ENCODE measurements at places on chromosomes 5 and 9.

GRCh38 chr5:158943057-158943456 is 156.7 kb downstream of the EBF1 start:
- DNase-seq, result no peak

DNA sequence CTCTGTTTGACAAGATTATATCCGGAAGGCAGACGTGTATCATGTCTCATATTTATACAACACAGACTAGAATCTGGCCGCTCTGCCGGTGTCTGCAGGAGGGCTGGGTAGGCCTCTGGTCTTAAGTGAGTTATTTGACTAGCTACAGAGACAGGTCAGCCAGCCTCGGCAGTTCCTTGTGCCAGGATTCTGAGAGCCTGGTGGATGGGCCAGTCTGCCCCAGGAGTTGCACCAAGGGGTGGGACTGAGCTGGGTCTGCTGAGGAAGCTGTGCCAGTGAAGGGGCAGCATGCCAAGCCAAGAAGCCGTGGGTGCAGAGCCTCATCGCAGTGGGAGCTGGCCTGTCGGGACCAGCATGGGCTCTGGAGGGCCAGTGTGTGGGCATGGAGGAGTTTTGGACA is 7.1 kb downstream of the SNX18 start:
- DNase-seq, result no peak

DNA sequence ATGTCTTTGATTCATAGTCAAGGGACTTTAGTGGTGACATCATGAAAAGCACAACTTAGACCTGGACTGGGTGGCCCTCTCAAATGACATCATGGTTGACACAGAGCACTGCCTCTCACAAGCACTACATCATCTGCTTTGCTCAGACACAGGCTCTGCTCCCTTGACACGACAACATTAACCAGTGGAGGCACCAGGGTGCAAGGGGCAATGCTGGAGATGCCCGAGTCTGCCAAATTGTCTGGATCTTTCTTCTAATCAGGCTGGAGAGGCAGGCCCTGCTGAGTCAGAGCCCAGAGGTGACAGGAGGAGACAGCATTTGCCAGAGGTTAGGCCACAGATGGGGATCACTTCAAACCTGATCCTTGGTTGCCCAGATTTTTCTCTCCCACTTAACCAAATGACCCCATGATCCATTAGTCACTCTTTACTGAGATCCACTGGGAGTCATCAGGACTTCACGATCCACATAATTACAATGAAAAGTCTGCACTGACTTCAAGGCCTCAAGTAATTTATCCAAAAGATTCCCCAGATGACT is 174.4 kb downstream of the SLIT3 start:
- no peak for DNase-seq

DNA sequence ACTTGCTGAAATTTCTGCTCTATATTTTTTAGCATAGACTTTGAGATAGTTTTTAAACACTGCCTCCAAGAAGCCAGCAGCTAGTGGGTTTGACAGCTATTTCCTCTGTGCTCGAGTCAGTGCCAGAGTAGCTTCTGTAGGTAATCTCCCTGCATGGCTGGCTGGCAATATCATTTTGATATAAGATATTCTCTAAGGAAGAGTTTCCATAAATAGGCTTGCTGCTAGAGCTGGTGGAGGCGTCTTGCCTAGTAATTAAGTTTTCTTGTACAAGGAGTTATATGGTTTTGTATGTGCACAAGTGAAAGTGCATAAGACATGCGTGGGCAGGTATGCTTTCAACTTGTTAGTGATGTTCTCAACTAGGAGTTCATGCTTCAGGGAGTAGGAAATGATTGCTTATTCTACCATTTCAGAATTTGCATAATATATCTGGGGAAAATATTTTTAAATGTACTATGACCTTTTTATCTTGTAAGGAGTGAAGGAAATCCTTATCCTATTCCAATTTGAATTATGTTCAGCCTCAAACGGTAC is 74.1 kb upstream of the CCL21 start:
- DNase-seq, result no peak

DNA sequence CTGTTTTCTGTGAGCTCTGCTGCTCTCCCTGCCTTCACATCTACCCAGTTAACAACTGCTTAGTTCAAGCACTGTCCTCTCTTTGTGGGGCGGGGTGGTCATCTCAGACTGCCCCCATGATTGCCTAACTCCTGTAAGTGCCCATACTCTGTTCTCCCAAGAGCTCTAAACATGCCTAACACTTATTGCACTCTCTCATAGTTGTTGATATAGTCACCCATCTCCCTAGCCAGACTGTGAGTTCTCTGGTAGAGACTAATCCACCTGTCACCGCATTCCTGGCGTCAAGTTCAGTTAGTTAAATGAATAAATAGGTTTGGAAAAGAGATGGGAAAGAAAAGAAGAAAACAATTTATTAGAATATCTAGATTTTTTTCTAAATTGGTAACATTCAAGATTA is 18.3 kb upstream of the MUSK start:
- DNase-seq, result no peak

- no peak for DNase-seq
Measured at GRCh38 chr5:150350524-150351344, 6.8 kb upstream of the TCOF1 start.

GRCh38 chr5:177111720-177112394 is 21.7 kb upstream of the NSD1 start:
- no peak for DNase-seq

DNA sequence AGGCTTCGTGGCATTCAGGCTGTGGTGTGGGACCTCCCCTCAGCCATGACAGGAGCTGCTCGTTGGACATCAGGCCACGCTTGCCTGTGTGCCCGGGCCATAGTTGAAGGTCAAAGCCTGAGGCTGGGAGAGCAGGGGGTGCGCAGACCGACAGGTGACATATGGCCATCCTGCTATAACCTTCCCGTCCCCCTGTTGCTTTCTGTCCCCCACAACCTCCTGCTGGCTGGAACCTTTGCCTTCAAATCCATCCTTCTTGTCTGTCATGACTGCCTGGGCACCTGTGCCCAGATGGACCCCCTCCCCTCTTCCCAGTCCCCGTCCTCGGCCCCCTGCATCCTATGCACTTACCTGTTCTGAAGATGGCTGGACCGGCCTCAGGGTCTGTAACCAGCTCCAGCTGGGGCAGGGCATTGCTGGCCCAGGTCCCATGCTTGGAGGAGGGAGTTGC is 83.2 kb downstream of the WNK2 start:
- peak; percentile 65 for DNase-seq

- no peak for DNase-seq
Measured at GRCh38 chr9:137765536-137765935, 112.0 kb upstream of the CACNA1B start.

GRCh38 chr5:31421806-31422586 is 109.9 kb downstream of the DROSHA start:
- no peak for DNase-seq

DNA sequence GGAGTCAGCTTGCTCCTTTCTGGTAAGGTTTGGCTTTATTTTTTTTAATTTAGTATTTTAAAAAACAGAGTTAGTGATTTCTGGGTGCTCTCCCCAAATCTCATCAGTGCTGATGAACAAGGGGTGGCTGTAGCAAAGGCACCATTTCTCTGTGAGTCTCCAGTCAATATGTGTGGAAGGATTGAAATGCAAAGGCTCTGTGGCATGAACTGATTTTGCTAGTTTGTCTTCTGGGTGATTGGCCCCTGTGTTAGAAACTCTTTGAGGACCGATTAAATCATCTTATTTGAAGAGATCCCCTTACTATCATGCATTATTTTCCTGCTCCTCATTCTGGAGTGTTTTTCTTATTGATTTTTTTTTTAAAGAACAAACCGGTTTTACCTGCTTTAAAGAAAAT is 596 bp downstream of the TEK start:
- no peak for DNase-seq

DNA sequence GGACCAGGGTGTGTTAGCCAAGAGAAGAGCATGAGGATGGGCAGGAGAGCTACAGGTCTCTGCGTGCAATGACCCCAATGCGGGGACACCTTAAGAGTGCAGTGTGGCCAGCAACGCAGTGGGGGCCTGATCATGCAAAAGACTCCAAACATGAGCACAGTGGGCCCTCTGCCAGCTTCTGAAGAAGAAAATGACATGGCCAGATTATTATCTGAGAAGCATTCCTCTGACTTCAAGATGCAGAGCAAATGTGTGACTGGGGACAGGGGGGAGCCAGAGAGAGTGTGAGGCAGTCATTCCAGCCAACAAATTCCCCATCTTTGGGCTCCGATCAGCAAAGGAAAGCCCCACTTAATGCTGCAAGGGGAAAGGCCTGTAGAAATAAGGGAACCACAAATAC is 229.4 kb downstream of the CDK5RAP2 start:
- no peak for DNase-seq

GRCh38 chr5:56356836-56357160 is 123.7 kb upstream of the ANKRD55 start:
- DNase-seq, result no peak

GRCh38 chr5:5711112-5711511 is 288.6 kb downstream of the ICE1 start:
- no peak for DNase-seq

- no peak for DNase-seq
Measured at GRCh38 chr9:35856882-35857281, 13.3 kb downstream of the OR13J1 start.

DNA sequence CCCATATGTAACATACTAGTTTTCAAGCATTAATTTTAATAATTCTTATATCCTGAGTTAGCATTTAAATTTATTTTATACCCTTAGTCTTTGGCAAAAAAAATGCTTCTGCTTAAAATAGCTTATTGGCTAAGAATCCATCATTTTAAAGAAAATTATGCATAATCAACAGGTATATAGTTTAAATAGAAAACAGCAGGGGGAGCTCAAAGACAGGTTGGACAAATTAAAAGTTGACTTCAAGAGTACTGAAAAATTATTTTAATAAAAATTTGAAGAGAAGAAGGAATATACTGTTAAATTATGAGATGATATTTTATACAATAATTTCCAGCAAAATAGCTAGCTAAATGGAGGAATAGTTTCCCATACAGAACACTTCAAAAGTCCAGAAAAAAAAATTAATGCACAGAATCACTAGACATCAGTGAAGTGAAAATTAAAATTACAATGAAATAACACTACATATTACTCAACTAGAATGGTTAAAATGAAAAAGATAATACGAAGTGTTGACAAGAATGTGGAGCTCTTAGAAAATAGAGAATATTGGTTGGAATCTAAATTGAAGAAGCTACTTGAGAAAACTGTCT is 387.1 kb downstream of the PDE4D start:
- DNase-seq, result no peak

DNA sequence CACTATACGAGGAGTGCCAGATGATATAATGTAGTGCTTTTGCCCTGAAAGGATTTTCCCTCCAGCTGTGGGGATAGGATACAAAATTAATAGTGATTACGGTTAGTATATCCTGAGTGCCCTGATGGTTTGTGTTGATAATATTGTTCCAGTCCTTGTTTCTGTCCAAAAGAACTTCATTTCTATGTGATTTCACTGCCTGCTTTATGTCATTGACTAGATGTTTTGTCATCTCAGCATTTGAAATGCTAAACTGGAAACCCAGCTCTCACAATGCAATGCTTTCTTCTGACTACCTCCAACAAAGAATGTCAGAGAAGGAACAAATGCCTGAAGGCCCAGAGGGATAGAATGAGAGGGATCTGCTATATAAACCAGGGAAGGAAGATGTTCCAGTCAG is 177.8 kb downstream of the NIPBL start:
- DNase-seq, result no peak

DNA sequence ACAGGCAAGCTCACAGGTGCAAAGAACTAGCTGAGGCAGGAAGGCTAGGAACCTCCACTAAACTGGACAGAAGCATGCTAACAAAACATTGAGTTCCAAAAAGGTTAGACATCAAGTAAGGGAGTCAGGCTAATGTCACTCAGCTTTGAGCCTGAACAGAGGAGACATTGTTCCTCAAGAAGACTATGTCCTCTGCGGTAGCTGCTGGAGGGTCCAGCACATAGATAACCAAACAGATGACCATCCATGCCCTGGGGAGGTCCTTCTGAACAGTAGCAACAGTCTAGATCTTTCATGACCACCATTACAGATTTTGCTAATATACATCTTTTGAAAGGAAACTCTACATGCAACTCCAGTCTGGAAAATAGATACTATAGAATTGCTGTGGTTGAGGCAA is 57.7 kb downstream of the CYSTM1 start:
- DNase-seq, result no peak

GRCh38 chr9:136023410-136024225 is 62.4 kb upstream of the UBAC1 start:
- DNase-seq, result no peak

- no peak for DNase-seq
Measured at GRCh38 chr5:54792611-54793404, 192.6 kb downstream of the ESM1 start.

DNA sequence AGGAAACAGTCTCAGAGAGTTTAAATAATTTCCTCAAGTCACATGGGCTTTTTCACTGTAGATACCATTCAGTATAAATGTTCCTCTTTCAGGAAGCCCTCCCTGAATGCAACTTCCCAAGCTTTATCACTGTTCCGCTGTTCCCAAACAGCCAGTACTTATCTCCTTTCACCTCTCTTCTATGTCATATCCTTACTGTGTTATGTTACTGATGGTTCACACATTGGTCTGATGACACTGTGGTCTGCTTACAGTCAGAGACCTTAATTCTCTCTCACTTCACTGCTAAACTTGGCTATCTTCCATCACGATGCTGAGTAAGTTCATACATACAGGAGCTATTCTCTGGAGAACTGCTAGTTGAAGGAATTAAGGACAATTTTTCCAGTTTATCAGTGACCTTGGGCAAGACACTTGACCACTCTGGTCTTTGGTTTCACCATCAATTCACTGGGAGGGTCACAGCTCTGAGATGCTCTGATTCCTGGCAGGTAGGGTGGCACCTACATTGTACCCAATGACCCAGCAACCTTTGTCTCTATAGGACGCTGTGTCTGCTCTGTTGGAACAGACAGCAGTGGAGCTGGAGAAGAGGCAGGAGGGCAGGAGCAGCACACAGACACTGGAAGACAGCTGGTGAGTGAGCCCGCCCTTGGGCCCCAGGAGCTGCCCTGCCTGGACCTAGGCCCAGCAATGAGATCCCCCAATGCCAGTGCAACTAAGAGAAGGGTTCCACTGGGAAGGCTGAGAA is 42.1 kb upstream of the RARS1 start:
- no peak for DNase-seq

DNA sequence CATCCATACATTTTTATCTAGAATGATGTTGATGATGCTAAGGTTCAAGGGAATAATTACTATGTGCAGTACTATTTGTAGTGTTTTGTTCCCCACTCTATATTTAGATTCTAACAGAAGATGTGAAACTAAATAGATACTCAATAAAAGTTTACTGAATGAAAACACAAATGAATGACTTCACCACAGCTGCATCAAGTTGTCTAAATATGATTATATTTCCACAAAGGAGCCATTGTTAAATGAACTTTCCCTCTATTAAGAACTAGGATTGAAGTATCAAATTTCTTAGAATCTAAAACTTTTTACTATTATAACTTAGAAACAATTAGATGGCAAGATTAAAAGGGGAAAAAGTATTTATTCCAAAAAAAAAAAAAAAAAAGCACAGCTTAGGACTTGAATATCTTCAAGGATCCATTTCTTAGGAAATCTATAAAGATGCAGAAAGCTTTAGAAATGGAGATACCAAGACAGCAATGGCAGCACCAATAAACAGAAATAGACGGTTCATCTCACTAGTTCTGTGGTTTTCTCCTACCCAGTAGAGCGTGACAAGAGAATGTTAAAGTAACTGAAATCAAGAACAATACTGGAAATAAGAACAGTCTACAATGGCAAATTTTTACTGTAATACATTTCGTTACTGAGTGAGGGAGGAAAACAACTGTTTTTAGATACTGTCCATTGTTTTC is 347.6 kb downstream of the EBF1 start:
- DNase-seq, result no peak

GRCh38 chr9:133323991-133324703 is 11.8 kb downstream of the SURF6 start:
- no peak for DNase-seq
